ENCODE measurements at places on chromosomes 16 and 17.

DNA sequence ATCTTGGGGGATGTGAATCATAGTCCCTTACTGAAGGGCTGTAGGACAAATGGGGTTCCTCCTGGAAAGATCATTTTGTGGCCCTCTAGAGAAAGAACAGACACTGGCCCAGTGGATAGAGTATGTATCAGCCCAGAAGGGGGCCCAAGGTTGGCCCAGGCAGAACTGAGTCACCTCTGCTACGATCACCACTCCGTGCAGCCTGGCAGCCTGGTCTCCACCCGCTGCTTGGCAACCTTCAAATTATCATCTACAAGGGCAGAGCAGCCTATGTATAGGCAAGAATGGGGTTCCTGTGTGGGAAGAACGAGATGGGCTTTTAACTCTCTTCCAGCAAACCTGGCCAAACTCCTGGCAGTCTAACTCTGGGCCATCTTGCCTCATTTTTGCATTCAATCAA lies 61.9 kb downstream of the GSG1L start:
- no peak for DNase-seq

DNA sequence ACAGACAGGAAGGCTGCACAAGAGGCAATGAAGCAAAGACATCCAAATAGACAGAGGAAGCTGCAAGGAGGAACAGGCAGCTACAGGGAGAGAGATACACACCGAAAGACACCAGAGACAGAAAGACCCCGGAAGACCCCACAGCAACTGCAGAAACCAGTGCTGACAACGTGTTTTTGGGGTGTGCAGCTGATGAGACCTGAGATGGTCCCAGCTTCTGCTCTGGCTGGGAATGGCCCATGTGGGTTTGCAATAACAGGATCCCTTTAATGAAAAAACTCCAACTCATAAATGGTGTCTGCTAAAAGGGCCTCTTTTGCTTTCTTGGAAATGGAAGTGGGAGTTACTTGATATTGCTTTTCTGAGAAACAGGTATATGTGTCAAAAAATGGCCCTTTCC lies 101.5 kb upstream of the CDH11 start:
- DNase-seq: no peak

- DNase-seq: no peak
Observed at GRCh38 chr16:855471-855870, 54.9 kb upstream of the GNG13 start.

DNA sequence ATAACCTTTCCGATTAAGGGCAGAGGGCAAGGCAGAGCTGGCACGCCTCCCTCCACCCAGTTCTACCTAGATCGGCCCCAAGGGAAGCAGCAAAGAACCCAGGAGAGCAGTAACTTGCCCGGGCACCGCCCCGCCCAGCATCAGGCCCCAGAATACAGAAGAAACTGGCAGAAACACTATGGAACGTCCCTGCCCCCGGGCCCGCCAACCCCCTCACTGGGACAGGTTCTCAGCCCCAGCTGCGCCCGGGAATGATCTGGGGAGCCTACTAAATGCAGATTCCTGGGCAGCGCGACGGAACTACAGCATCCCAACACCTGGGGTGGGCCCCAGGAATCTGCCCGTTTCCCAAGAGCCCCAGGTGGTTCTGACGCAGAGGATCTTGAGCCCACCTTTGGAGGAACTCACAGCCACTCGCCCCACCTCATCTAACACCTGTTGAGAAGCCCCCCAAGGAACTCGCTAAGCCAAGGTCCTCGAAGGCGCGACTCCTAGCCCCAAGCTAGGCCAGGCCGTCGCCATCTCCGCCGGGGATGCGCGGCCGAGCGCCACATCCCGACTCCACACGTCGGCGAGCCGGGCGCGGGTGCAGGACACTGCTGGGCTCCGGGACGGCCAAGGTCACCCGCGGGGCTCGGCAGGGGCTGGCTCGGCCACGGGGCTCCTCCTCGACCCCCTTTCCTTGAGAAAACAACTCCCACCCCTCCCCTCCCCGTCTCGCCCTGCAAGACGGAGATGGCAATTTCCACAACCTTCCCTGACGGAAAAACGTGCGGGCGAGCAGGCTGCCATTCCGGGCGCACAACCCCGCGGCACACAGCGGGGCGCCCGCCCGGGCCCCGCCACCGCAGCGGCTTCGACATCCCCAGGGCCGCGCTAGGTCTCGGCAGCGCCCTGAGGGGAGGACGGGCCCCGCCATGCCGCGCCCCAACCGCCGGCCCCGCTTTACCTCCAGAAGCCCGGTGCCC lies 913 bp downstream of the CDIP1 start:
- no peak for DNase-seq

- no peak for DNase-seq
Observed at GRCh38 chr17:74465378-74466110, 890 bp upstream of the CD300A start.

- DNase-seq: no peak
Observed at GRCh38 chr17:7574176-7574953, 5.1 kb upstream of the CD68 start.

DNA sequence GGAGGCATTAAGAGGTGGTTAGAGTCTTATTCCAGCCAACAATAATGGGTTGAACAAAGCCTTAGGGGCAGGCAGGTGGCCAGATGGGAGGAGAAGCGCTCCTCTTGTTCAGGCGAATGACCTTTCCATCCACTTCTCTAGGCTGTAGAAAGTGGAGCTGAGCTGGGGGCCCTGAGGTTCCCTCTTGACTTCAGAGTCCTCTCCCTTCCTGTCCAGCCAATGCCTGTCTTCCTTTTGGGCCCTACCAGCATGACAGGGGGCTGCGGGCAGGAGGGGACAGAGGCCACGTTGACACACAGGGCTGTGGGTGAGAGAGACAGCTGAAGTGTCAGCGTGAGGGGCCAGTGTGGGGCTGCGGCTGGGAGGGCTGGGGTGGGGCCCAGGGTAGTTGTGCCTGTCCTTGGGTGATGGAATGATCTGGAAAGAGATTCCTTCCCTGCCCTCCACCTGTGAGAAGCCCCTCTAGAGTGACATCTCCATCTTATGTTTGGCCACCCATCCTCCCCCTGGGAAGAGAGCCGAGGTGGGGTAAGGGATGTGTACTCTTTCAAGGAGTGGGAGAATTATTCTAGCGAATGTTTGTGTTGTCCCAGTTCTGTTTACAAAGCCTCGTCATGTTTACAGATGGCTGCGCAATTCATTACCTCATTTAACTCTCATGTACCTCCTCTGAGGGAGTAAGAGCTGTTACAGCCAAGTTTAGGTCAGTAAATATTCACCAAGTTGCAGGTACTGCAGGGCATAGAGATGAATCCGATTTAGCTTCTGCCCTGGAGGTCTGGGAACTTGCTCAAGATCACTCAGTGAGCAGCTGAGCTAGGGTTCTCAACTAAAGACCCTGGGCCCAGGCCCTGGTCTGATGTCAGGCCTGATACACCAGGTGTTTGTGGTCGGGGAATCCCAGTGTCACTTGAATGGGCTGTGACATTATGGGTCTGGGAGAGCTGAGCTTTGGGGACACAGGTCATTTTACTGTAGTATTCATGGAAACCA lies 3.3 kb downstream of the ERBB2 start:
- DNase-seq: no peak

- DNase-seq: no peak
Observed at GRCh38 chr17:46774108-46774737, 44.3 kb downstream of the WNT3 start.

DNA sequence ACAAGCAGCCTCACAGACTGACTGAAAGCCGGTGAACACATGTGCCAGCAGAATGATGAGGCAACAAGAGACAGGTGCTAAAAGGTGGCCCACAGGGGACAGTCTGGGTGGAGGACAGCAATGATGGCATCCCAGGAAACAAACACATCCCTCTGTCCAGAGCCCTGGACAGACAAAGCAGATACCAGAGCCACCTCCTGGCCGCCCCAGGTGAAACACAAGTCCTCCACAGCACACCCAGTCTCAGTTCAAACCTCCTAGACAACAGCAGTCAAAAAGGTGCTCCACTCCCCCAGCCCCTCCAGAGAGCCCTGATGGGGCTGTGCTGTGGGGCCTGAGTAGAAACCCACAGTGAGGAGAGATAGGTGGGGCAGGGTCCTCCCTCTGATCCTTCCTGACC lies 20.3 kb upstream of the CDH5 start:
- no peak for DNase-seq

DNA sequence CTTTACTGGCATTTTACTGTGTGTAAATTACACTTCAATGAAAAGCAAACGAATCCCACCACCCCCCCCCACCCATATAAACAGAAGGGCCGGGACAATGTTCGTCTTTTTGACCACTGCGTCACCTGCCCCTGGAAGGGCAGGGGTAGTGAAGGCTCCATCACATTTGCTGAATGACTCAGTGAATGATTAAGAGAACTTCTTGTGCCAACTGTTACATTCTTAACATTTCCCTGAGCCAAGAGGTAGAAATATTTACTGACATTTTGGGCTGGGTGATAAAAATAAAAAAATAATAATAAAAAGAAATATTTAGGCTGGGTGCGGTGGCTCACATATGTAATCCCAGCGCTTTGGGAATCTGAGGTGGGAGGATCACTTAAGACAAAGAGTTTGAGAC lies 24.1 kb downstream of the C16orf96 start:
- no peak for DNase-seq

GRCh38 chr17:41984454-41984853 lies 17.9 kb downstream of the CNP start:
- DNase-seq: no peak

DNA sequence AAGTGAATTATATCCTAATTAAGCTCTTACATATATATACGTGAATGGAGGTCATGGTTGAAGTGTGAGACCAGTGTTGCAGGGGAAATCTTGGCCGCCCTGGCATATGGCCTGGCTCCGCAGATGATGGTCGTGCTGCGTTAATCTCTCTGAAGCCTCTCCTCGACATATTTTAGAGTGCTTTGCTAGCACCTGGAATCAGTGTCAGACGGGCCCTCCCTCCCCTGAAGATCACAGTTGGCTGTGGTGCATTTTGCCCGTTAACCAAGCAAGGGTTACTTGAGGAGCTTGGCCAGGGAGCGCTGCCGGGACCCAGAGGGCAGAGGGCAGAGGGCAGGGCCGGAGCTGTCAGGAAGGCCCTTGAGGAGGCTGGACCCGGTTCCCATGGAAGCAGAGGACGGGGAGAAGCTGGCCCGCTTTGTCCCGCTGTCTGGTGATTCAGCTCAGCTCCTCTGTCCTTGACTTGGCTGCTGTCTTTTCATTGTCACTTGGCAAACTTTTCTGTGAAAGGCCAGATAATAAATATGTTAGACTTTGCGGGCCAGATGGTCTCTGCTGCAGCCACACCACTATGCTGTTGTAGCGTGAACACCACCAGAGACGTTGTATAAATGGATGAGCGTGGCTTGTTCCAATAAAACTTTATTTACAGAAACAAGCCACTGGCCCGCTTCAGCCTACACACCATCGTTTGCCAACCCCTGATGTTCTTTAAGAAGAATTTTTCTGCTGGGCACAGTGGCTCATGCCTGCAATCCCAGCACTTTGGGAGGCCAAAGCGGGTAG lies 32.3 kb downstream of the CIBAR2 start:
- no peak for DNase-seq

DNA sequence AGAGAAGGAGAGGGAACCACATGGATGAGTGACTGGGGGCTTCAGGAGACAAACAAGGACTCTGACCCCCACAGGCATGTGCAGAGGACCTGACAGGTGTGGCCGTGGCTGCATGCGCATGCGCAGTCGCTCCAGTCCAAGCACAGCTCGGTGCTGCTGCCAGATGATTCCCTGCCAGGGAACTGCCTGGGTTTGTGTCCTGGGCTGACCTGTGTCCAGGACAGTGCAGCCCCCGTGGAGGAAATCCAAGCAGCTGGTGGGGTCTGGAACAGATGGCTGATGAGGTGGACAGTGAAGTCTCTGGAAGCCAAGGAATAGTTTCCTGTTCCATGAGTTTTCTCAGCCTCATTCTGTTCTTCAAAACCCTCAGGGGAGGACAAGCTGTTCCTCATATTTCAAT lies 27.3 kb downstream of the LASP1 start:
- DNase-seq: no peak

DNA sequence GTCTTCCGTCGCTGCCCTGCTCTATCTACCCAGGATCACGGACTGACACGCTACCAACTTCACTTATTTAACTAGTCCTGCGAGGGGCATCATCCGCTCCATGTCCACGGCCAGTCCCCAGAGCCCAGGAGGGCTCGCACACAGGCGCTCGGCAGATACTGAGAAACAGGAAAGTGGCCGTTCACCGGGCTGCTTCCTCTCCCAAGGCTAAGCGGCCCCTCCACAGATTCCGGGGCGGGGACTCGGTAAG lies 388 bp downstream of the OXLD1 start:
- DNase-seq: no peak

DNA sequence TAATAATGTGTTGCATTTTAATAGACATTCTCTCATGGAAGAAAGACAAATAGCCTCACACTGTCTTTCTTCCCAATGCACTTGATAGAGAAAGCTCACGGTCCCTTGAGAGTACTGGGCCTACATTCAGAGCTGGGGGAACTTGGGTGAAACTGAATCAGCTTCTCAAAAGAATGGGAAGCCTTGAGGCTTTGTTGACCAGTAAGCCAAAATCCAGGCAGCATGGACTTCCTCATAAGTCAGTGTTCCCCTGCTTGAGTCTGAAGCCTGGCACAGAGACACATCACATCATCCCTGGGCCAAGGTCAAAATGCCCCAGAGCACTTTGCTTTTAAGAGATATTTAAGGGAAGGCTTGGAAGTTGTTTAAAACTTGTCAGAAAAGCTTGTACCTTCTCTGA lies 302.2 kb upstream of the SALL1 start:
- DNase-seq: no peak

DNA sequence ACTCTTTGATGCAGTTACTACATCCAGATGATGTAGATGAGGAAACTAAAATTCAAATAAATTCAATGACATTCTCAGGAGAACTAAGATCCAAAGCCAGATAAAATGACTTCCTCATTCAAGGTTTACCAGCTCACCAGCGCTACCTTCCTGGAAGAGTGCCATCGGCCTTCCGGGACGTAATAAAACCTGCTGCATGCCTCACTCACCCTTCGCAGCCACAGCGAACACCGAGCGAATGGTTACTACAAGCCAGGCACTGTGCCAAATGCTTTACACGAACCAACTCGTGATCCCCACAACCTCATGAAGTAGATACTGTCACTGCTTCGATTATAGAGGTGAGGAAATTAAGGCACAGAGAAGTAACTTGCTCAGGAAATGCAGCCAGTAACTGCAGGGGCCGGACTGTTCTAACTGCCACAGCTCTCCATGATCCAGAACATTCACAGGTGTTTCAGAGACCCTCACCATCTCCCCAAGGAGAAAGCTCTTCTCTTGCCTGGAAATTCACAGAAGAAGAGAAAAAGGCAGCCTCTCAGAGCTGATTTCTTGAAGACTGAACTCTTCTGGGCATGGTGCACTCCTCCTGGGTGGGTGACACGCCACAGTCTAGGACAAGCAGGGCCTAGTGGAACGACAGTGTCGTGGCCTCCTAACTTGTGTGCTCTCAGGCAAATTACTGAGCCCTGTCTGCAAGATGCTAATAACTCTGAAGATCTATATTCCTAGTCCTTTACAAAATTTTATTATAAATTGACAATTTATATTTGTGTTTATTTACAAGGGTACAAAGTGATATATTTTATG lies 46.8 kb downstream of the HIC1 start:
- DNase-seq: no peak

GRCh38 chr17:75950855-75951554 lies 10.2 kb upstream of the FBF1 start:
- DNase-seq: no peak
